ENCODE measurements at places on chromosomes 2 and 18.

DNA sequence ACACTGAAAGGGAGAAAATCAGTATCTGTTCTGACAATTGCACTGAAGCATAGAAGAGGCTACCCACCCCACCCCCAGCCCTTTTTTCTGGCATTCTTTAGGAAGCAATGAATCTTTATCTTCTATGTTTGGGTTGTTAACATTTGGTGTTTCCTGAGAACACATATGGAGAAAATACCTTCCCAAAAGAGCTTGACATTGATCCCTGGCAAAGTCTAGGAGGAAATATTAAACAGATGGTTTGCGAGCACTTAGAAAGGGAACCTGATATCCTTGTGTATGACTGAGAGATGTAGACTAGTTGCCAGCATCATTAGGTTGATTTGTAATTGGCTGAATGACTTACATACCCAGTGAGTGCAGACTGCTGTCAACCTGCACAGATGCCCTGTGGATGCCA lies 42.9 kb downstream of the DOK1 start:
- no peak for DNase-seq

DNA sequence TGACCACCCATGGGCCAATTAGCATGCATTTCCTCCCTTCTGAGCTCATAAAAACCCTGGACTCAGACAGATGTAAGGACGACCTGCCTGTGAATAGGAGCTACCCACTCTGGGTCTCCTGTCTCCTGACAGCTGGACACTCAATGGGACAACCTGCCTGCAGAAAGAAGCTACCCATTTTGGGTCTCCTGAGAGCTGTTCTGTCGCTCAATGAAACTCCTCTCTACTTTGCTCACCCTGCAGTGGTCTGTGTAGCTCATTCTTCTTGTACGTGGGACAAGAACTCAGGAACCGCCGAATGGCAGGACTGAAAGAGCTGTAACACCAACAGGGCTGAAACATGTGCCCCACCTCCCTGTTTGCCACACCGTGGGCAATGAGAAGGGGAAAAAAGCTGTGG lies 60.3 kb upstream of the DYNC1I2 start:
- DNase-seq = no peak

- no peak for DNase-seq
Measured at GRCh38 chr2:181877181-181877664, 14.3 kb upstream of the ITPRID2 start.

DNA sequence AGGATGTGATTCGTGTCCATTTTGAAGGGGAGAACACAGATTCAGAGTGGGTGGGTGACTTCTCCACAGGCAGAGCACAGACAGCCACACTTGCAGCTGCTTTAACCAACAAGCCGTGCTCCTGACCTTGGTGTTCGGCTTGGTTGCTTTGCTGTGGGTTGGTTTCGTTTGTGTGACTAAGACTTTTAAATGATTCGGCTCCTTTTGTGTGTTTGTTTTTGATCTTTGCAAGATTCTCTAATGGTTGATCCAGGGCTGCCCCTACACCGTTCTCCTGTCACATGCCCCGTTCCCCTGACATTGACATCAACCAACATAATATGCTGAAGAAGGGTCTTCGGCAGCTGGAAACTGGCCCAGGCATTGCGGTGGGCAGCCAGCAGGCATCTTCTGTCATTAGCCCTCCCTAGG lies 95.9 kb upstream of the MBOAT2 start:
- DNase-seq = no peak

- DNase-seq = no peak
Measured at GRCh38 chr2:1594123-1594372, 150.3 kb downstream of the PXDN start.

DNA sequence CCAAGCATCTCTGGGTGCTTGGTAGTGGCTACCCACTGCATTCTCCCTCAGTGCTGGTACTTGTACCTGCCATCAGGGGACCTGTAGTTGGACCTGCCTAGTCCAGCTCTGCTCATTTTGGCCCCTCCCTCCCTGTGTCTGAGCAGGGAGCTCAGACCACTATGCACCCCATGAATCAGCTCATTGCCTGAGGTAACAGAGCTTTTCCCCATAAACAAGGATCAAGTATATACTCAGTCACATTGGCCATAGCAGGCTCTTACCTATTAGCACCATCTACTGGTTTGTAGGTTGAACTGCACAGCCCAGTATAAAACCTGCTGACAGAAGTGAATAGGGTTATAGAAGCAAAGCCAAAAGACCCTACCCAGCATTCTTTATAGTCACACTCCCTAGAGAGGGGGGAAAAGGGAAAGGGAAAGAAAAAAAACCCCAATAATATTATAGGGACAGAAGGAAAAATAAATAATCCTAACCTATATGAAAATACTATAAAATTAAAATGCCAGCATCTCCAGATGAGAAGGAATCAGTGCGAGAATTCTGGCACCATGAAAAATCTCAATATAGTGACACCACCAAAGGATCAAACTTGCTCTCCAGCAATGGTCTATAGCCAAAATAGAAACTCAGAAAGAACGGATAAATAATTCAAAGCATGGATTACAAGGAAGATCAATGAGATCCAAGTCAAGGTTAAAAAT lies 6.9 kb upstream of the FLACC1 start:
- no peak for DNase-seq

DNA sequence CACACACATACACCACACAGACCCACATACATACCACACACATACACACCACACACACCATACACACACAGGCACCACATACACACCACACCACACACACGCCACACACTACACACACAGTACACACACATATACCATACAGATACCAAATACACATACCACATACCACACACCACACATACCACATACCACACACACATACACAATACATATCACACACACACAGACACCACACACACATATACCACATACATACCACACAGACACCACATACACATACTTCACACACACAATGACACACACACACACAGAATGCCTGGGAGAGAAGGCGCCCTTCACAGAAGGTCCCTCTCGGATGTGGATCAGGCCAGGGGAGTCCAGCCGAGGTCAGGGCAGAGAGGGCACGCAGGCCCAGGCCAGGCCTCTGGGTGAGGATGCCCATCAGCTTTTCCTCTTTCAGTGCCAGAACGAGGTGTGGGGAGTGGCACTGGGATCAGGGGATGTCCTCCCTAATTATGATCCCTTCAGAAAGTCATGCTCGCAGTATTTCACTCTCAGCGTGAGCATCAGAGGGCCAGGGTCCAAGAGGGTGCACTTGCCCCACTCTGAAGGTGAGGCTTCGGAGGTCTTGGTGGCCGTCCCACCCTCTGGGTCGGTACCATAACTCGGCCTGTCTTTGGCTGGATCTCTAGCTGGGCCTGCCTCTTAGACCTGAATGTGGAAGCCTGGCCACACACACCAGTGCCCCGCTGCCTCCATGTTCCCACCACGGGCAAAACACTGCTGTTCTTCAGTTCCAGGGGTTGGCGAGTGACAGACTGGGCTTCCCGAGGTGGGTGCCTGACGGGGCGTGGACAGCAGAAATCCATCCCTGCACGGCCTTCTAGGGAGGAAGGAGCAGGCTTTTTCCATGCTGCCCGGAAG lies 70.6 kb upstream of the ODC1 start:
- no peak for DNase-seq

DNA sequence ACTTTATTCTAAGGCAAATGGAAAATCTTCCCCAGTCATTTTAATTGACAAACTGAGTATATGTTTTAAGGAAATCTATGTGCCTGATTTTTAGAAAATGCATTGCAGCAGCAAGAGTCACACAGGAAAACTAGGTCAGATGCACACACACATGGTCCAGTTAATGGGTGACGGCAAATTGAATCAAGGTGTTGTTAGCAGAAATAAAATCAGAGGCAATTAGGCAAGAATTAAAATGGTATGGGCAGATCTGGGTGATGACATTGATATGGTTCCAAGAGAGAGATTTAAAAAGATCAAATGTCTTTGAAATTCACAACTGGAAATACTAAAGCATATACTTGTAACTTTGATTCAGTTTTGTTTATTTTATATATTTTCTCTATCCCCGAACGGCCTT lies 174.2 kb upstream of the CDH19 start:
- DNase-seq = no peak

DNA sequence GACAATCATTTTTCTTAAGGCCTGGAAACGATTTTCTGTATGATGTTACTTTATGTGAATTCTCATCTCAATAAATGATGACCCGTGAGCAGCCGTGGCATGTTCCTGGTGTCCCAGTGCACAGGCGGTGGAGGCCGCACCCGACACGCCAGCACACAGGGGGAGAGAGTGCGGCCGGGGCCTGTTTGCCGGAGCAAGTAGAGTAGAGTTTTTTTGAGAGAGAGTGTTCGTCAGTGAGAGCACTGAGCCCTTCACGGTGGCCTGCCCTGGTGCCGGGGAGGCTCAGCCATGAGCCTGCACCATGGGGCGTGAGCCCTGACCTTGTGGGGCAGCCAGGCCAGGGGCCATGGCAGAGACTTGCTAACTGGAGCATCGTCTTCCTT lies 202.4 kb upstream of the RAB12 start:
- no peak for DNase-seq

DNA sequence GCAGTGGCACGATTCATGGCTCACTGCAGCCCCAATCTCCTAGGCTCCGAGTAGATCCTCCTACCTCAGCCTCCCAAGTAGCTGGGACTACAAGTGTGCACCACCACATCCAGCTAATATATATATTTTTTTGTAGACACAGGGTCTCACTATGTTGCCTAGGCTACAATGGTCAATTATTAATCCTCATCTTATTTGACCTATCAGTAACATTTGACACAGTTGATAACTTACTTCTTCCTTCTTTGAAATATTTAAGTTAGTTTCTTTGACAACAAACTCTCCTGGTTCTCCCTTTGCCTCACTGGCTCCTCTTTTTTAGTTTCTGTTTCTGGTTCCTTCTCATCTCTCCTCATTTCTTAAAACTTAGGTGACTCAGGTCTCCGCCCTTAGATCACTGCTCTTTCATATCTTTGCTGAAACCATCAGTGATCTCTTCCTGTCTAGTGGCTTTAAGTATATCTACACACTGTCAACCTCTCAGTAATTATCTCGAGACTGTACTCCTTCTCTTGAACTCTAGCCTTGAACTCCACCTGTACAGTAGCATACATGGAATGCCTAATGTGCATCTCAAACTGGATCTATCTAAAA lies 11.5 kb downstream of the PGAP1 start:
- no peak for DNase-seq

GRCh38 chr2:66534461-66534860 lies 99.5 kb downstream of the MEIS1 start:
- no peak for DNase-seq

GRCh38 chr2:200367155-200367554 lies 60.7 kb downstream of the SPATS2L start:
- DNase-seq = no peak

DNA sequence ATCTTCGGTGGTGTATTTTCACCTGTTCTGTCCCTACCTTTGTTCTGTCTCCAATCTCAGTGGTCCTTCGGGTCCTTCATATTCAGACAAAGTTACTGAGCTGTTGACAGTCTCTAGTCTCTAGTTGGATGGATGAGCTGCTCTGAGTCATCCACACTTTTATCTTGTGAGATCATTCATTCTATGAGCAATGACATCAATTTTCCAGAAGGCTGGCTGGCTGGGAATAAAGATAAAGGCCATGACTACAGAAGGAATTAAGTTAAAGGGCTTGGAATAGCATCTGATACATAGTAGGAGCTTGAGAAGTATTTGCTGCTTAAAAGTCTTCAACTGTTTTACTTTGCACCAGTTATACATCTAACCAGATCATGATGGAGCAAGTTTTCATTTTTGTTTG lies 43.1 kb upstream of the SLC39A10 start:
- no peak for DNase-seq

DNA sequence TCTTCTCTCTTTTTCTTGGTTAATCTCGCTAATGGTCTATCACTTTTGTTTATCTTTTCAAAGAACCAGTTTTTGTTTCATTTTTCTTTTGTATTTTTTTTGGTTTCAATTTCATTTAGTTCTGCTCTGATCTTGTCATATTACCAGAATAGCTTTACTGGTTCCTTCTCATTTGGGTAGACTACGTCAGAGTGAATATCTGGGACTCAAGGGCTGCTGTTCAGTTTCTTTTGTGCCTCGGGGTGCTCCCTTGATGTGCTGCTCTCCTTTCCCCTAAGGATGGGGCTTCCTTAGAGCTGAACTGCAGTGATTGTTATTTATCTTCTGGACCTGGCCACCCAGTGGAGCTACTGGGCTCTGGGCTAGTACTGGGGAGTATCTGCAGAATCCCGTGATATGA lies 29.4 kb upstream of the IL1RN start:
- no peak for DNase-seq

DNA sequence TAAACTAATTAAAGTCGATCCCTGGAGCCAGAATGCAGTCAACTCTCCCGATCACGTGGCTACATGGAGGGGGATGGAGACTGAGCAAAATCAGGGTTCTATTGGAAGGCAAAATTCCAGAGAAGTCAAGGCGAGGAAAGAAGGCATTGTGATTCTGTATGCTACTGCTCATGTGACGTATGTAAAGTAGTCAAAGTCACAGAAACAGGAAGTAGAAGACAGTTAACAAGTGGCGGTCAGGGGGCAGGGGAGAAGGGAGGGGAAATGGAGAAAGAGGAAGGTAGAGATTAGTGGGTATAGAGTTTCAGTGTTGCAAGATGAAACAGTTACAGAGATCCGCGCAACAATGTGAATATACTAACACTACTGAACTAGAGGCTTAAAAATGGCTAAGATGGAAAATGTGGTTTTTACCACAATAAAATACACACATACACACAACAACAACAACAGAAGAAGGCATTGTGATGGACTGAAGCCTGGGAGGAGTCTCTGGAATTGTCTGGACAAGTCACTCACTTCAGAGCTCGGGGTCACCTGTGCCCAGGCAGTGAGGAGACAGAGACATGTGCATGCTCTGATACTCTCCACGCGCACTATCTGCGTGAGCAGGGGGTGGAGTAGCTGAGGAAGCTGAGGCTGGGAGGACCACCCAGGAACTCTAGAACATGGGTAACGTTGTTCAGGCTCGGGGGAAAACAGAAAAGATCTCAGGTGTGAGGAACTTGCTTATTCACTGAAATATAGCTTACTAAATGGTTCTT lies 89.9 kb upstream of the CDCA7 start:
- DNase-seq = no peak

- no peak for DNase-seq
Measured at GRCh38 chr18:59085797-59086196, 53.9 kb upstream of the SEC11C start.

- no peak for DNase-seq
Measured at GRCh38 chr2:10882568-10882967, 29.2 kb upstream of the KCNF1 start.
